Stimulated activated naive CD4-positive, alpha-beta T cell treated with Interleukin-2 at 50 U/mL for 16 hours (primary cell): ENCODE measurements at places on chromosomes 1 and 21.

DNA sequence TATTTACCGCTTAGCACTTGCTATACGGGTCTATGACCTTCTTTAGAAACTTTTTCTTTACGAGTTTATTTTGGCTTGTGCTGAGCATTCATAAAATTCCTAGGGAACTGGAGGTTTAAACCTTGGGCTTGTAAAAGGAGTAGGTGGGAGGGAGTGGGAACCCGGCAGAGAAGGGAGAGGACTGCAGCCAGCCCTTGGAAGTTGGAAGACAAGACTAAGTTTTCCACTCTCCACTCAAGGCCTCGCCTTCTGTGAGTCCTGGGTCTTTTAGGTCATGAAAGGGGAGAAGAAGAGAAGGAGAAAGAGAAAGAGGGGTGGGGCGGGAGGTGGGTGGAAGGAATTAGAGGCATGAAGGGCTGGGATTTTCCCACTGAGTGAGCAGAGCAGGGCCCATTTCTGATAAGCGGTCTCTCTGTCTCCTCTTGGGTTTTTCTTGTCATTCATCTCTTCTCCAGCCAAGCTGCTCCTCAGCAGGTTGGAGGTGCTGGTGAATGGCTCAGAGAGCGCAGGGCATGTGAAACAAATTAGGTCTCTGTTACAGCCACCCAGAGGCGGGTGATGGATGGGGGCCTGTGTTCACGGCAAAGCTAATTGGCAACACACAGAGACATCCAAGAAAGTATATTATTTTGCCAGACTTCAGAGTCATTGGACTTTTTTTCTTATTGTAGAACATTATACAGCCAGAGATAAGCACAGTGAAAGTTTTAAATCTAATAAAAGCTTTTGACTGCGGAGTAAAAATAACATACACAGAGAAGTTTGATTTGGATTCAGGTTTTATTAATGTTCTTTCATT lies 247.3 kb downstream of the FOXD2 start:
- no peak for DNase-seq

DNA sequence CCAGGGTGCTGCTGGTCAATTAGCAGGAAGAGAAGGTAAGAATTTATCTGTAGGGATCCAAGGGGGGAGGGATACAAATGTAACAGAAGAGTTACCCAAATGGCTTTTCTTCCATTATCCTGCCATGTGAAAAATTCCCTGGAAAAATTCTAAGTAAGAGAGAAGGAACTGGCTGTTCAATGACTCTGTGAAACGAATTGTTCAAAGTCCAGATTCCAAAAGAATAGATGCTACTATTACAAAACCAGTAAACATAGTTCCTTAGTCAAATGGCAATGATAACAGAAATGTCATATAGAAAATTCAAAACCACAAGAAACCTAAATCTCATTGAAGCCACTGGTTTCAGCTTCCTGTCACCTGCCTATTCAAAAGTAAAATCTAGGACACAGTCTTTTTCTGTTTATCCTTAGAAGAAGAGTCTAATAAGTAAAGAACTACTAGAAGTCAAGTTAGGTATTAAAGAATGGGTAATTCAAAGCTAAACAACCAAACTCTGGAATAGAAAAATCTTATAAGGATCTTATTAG lies 102.6 kb downstream of the ZNF644 start:
- DNase-seq: no peak

GRCh38 chr1:154629675-154630073 lies 21.7 kb upstream of the ADAR start:
- DNase-seq: no peak

GRCh38 chr1:20072771-20073170 lies 2.8 kb downstream of the PLA2G5 start:
- DNase-seq: no peak

- DNase-seq: no peak
Measured at GRCh38 chr1:95537176-95537575, 303.2 kb downstream of the RWDD3 start.

GRCh38 chr1:54404263-54404662 lies 1.9 kb downstream of the SSBP3 start:
- no peak for DNase-seq

GRCh38 chr1:179058487-179059483 lies 23.1 kb upstream of the TOR3A start:
- DNase-seq: no peak

DNA sequence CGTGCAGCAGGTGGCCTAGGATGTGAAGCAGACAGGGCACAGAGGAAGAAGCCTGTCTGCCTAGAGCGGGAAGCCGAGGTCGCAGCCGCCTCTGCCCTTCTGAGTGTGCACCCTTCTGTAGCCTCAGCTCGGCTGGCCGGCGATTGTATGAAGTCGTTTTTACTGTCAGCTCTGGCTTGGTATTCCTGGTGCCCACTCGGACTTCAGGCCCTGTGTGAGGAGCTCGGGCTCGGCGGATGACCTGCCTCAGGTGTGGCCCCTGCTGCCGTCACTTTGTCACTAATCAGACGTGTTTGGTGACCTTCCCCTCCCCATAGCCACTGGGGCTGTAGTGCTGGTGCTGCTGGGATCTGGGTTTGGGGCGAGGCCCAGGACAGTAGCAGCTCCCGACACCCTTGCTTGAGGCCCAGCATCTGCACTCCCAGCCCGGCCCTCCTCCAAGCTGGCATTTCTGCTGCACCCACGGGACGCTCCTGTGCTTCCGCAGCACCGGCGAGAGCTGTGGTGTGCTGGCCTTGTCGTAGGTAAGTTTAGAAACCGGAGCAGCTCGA lies 18.1 kb downstream of the SLX9 start:
- no peak for DNase-seq

DNA sequence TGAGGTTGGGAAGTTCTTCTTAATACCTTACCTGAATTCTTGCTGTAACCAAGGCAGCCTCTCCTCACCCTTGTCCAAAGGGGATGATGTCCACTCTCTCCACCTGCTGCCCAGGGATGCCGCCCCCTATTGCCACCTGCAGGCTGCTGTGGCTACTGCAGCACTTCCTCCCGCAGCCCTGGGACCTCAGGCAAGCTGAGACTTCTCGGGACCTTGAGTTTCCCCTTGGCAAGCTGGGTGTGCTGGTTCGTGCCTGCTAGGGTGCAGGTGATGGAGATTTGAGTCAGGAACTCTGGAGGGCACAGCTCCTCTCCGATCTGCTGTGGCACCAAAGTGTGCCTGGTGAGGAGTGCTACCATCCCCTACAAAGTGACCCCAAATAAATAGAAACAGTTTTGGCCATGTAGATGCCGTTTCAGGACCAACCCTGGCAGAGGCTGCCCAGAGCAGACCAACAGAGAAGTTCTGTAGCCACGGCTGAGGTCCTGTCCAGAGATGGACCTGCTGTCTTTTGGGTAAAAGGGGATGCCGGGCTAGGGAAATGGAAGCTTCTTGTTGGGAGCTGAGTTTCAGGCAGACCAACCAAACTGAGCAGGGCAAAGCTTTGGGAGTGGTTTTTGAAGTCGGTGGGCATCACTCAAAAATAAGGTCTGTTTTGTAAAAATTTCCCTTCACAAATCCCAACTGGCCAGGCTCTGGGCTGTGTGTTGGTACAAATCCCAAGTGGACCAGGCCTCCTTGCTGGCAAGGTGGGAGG lies 31.7 kb downstream of the RUNX3 start:
- DNase-seq: peak; percentile 34

DNA sequence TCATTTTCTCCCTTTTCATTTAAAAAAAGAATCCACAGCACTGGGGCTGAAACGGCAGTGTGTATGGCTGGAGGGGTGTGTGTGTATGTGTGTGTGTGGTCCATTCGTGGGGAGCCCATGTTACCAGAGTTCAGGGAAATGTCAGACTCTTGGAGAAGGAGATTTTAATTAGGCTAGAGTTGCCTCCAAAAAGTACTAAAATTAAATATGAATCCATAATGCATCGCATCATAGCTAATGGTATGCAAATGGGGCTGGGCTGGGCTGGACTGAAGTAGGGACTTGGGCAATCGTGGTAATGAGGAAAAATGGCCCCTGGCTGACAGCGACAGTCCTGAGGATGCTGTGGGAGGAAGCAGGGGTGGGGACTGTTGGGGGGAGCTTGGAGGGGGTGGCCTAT lies 24.8 kb downstream of the GRIK3 start:
- DNase-seq: no peak

DNA sequence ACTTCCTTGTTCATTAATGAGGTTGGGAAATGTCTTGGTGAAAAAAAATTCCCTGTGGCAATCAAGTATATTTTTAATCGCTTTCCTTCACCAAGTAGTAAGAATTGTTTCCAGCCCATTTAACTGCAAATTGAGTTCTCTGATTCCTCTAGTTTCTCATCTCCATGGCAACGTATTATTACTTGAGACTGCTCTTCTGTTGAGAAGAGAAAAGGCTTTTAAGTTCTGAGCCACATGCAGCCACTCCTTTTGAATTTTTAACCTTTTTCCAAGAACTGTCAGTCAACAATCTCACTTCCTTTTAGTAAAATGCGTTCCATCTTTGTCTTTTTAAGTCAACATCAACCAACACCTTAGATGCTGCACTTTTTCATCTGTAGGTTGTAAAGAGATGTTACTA lies 75.7 kb upstream of the KIAA1614 start:
- no peak for DNase-seq

DNA sequence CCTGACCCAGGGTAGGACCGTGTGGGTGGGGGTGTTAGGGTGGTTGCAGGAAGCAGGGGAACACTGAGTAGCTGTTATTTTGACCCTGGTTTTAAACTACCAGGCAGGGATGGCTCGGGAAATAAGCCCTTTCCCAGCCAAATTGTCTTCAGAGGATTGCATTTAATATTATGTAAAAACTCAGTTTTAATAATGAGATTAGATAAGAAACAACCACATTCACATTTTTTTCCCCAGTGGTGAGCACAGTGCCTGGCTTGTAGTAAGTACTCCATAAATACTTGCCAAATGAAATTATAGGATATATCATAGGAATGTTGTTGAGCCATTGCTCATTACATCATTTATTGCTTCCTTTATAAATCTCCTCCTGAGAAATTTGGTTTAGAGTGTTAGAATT lies 3.1 kb upstream of the ACP6 start:
- no peak for DNase-seq

- DNase-seq: no peak
Measured at GRCh38 chr1:19505693-19506457, 20.5 kb upstream of the CAPZB start.

DNA sequence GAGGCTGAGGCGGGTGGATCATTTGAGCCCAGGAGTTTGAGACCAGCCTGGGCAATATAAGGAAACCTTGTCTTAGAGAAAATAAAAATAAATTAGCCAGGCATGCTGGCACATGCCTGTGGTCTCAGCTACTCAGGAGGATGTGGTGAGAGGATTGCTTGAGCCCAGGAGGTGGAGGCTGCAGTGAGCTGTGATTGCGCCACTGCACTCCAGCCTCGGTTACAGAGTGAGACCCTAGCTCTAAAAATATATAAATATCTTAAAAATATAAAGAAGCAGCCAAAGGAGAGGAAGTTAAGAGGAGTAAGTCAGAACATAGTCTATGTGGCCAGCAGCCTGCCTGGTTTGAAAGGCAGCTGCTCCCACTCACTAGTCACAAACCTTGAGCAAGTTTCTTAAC lies 4.5 kb upstream of the IL10RB start:
- DNase-seq: no peak

DNA sequence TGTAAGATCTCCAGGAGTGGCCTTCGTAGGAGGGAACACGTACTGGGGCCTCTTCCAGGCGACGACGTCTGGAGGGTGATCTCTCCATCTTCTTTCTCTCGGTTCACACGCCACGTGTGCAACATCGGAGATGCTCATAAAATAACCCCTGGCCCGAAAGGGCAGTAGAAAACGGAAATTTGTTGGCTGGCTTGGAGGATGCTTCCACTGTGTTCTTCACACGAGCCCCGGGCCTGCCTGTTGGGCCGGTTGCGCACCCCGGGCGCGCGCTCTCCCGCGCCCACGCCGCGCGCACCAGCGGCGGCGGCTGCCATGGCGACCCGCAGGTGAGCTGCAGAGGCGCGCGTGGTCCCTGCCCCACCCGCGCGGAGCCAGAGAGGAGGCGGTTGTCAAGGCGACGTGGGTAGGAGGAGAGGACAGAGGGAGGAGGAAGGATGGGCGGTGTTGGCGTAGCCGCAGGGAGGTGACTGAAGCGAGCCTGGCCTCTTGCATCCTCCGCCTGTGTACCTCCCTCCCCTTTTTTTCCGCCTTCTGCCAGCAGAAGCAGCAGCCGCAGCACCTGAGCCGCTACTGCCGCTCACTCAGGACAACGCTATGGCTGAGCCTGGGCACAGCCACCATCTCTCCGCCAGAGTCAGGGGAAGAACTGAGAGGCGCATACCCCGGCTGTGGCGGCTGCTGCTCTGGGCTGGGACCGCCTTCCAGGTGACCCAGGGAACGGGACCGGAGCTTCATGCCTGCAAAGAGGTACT lies at the start of gene ELAPOR1:
TSS of gene ELAPOR1 (plus strand) at position 526 of the 752 bp plus-strand sequence. CDS start at position 595, 69 bp downstream.
- peak; percentile 89 for DNase-seq

DNA sequence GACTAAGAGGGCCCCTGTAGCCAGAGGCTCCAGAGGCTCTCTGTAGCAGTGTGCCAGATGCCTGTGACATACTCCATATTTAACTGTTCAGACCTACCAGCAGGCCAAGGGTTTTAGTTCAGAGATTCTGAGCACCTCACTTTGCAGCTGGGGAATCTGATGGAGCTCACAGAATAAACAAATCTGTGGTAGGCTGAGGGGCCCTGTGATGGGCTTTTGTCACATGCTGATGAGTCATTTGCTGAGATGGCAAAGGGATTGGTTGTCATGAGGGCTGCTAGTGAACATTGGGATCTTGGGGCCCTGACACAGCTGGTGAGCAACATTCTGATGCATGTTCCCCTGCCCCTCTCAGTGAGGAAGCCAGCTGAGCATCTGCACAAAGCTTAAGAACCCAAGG lies 482.2 kb downstream of the CAMTA1 start:
- DNase-seq: no peak

GRCh38 chr1:17233675-17234320 lies 15.1 kb upstream of the PADI3 start:
- no peak for DNase-seq

DNA sequence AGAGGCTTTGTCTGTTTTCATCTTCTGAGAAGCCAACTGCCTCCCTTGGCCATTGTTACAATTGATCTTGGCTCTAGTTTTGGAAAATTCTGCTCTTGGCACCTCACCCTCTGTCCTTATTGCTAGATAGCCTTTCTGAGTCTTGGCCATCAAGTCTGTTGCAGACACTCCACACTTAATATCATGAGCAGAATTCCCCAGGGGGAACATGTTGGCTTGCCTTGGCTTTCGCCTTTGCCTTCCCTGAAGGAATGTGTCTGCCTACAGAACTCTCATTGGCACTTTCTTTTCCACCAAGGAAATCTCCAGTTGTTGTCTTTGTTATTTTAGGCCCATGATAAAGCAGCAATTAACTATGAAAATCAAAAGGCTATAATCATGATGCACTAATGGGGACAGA lies 42.7 kb upstream of the LDLRAP1 start:
- no peak for DNase-seq
